CD4-positive, CD25-positive, alpha-beta regulatory T cell (primary cell): ENCODE measurements at places on chromosomes 2 and 18. TPM values are rescaled to one million over a fixed set of nuclear protein-coding genes. Genes with fewer than 3 reads are reported as not detected.

- peaks cover 15% of the 10 kb centered on the region for H3K27me3 ChIP-seq
- no peaks in the 10 kb centered on the region for H3K36me3 ChIP-seq
- H3K4me1 ChIP-seq, result peaks cover 9% of the 10 kb centered on the region
- no peak overlapping the region for H3K27ac ChIP-seq
These were observed 6.8 kb upstream of the CYP26B1 start for GRCh38 chr2:72154386-72154975.

DNA sequence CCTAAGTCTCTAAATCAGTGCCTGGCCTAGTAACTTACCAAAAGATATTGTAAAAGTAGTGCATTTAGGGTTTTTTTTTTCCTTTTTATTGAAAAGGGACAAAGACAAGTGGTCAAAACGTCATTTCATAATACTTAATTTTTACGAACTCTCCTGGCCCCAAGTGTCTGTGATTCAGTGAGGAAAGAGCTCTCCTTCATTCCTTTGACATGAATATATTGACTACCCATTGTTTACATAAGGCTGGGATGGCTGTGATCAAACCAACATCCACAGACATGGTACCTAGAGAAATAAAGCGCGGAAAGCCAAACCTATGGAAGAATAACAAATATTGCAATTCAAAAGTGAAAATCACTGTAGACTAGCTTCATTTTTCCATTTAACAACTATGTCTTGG, 198.4 kb downstream of the BABAM2 start:
- no peaks in the 10 kb centered on the region for H3K27me3 ChIP-seq
- no peak for DNase-seq
- no peak overlapping the region for H3K4me3 ChIP-seq
- no peaks in the 10 kb centered on the region for H3K4me1 ChIP-seq

DNA sequence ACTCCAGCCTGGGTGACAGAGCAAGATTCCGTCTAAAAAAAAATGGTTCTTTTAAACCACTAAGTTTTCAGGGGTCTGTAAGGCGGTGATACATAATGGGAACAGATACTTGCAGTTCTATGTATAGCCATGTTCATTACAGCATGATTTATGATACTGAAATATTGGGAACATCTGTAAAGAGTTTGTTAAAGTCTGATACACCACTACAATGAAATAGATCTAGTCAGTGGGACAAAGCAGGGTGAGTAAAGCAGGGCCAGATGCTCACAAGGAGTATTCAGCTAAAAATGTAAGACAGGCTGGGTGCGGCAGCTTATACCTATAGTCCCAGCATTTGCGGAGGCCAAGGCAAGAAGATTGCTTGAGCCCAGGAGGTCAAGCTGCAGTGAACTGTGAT, 6.2 kb upstream of the ING5 start:
- peaks cover 6% of the 10 kb centered on the region for H3K36me3 ChIP-seq
- H3K4me3 ChIP-seq, result no peak overlapping the region
- H3K27ac ChIP-seq, result no peak overlapping the region
- no peaks in the 10 kb centered on the region for H3K27me3 ChIP-seq

GRCh38 chr2:189002079-189002478, 27.9 kb downstream of the COL3A1 start:
- no peaks in the 10 kb centered on the region for H3K4me1 ChIP-seq
- H3K36me3 ChIP-seq, result no peaks in the 10 kb centered on the region
- H3K27ac ChIP-seq, result no peak overlapping the region

DNA sequence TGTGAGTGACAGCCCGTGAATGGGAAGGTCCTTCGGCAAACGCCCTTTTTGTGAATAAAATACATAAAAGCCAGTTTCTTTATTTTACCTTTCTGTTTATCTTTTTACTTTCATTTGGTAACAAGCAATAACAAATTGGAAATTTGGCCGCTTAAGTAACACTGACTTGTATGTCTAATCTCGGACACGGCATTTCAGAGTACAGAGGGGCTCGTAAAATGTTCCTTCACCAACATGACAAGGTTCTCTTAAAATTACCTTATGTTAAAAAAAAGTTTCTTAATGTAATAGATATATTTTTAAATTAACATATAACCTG, 558 bp upstream of the NEMP2 start:
- peak overlapping the region; percentile 86 for H3K4me3 ChIP-seq
- DNase-seq, result no peak
- peak overlapping the region; percentile 96 for H3K27ac ChIP-seq
- no peaks in the 10 kb centered on the region for H3K36me3 ChIP-seq
- peaks cover 53% of the 10 kb centered on the region for H3K4me1 ChIP-seq

GRCh38 chr2:66058675-66059074, 376.2 kb upstream of the MEIS1 start:
- H3K4me1 ChIP-seq, result no peaks in the 10 kb centered on the region
- no peak overlapping the region for H3K4me3 ChIP-seq
- H3K27me3 ChIP-seq, result no peaks in the 10 kb centered on the region
- no peaks in the 10 kb centered on the region for H3K36me3 ChIP-seq
- no peak overlapping the region for H3K27ac ChIP-seq

DNA sequence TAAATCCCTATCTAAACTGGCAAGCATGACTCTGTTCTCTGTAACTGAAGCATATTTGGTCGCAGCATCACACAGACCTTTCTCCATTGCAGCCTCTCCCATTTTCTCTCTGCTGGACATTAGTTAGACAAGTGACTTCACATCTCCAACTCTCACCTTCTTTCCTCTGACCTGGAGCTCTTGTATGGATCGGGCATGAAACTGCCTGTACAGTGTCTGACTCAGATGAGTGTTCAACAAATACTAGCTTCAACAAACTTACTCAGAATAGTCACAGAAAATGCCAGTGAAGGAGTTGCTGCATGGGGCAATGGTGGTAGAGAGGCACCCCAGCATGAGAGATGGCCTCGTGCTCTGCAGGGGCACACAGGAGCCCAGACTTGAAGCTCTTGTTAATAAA, 104.7 kb upstream of the COPS8 start:
- H3K4me3 ChIP-seq, result no peak overlapping the region
- no peaks in the 10 kb centered on the region for H3K4me1 ChIP-seq
- H3K27me3 ChIP-seq, result peaks cover 4% of the 10 kb centered on the region
- DNase-seq, result no peak

GRCh38 chr2:168216351-168217005, 30.9 kb downstream of the STK39 start:
- H3K27ac ChIP-seq, result no peak overlapping the region
- H3K36me3 ChIP-seq, result no peaks in the 10 kb centered on the region
- H3K4me1 ChIP-seq, result peaks cover 10% of the 10 kb centered on the region
- H3K4me3 ChIP-seq, result no peak overlapping the region
- H3K27me3 ChIP-seq, result no peaks in the 10 kb centered on the region
- DNase-seq, result no peak

DNA sequence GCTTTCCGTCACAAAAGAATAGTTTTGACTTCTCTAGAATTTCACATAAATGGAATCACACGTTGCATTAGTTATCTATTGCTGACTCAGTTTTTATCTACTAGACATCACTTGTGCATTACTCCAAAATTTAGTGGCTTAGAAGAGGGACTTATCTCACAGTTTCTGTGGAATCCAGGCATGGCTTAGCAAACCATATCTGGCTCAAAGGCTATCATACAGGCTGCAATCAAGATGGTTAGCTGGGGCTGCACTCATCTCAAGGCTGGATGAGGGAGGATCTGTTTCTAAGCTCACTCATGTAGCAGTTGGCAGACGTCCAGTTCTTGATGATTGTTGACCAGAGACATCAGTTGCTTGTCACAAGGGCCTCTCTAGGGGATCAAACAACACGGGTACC, 6.6 kb upstream of the DSC3 start:
- H3K4me1 ChIP-seq, result no peaks in the 10 kb centered on the region
- no peaks in the 10 kb centered on the region for H3K27me3 ChIP-seq
- H3K36me3 ChIP-seq, result no peaks in the 10 kb centered on the region
- no peak for DNase-seq
- H3K27ac ChIP-seq, result no peak overlapping the region

DNA sequence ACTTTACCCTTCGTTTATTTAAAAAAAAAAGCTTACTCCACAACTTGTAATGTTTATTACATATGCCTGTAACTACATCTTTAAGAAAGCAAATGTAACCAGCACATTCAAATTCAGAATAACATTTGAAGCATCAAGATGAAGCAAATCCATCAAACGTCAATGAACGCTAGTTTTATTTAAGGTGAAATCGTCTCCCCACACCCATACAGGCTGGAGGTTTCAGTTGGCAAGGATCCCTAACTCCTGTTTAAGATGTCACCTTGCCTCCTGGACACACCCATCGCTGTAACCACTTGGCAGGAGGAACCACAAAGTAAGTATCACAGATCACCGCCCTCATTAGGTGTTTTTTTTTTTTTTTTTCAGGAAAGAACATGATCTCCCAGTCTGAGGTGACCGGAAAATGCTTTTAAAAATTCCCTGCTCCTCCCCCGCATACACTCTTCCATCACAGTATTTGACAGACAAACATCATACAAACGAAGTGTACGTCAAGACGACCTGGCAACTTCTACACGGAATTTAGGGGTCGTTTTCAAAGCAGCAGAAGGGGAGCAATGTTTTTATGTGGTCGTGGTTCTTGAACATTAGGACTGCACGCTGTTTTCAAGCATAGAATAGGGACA, 19.7 kb upstream of the STPG4 start:
- no peaks in the 10 kb centered on the region for H3K27me3 ChIP-seq
- H3K27ac ChIP-seq, result peak overlapping the region; percentile 100
- H3K36me3 ChIP-seq, result peaks cover 9% of the 10 kb centered on the region

- H3K4me3 ChIP-seq, result no peak overlapping the region
- no peak overlapping the region for H3K27ac ChIP-seq
- DNase-seq, result no peak
- H3K36me3 ChIP-seq, result no peaks in the 10 kb centered on the region
These were observed 21.6 kb downstream of the EFEMP1 start for GRCh38 chr2:55901941-55902340.

DNA sequence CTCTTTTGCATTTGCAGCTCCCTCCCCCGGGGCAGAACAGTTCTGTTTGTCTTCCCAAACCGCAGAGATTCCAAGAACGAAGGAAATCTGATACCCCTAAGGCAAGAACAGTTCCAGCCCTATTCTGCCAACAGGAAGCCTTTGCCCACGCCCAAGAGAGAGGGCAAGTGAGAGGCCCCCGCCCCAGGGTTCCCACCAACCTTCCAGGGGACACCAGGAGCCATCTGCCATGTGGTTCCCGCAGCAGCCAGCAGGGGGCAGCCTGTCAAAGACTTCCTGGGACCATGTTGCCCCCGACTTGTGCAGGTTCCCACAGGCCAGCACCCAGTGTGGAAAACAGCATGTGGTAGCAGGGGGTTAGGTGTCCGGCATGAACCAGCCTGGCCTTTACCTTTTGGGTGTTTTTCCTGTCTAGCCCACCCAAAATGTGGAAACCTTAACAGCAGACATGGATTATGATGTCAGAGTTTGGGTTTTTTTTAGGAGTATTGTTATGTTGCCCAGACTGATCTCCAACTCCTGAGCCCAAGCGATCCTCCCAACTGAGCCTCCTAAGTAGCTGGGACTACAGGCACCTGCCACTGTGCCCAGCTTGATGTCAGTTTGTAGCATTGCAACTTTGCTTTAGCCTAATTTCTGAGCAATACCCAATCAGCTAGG, 21.7 kb upstream of the EFHD1 start:
- no peak overlapping the region for H3K4me3 ChIP-seq
- no peaks in the 10 kb centered on the region for H3K36me3 ChIP-seq
- DNase-seq, result peak; percentile 41
- no peak overlapping the region for H3K27ac ChIP-seq

- no peaks in the 10 kb centered on the region for H3K36me3 ChIP-seq
- no peak overlapping the region for H3K4me3 ChIP-seq
- H3K27me3 ChIP-seq, result peaks cover 5% of the 10 kb centered on the region
- no peak for DNase-seq
These were observed 135.5 kb downstream of the NDUFA10 start for GRCh38 chr2:239889641-239890121.

- no peaks in the 10 kb centered on the region for H3K36me3 ChIP-seq
- H3K4me1 ChIP-seq, result no peaks in the 10 kb centered on the region
- H3K27ac ChIP-seq, result no peak overlapping the region
These were observed 48.5 kb downstream of the IL1R2 start for GRCh38 chr2:102040229-102040628.

DNA sequence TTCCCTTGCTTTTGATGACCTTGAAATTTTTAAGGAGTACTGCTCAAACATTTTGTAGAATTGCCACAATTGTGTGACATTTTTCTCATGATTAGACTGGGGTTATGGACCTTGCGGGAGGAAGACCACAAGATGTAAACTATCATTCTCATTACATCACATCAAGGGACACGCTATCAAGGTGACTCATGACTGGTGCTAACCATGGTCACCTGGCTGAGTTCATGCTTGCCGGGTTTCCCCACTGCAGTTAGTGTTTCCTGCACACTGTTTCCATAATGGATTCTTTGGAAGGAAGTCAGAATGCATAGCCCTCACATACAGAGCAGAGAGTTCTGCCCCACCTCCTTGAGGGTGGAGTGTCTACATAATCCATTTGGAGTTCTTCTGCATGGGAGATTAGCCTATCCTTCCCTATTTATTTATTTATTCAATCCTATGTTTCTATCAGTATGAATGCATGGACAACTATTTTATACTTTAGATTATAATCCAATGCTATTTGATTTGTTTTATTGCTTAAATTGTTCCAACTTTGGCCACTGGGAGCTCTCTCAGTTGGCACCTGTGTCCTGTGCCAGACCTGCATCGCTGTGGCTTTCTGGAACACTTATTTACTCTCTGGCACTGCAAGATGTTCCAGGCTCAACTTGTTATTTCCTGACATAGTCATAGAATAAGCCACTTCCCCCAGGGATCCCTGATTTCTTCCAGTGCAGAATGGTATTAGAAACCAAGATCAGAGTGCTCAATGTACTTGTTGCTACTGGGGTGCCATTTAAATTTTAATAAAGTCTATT, 6.0 kb downstream of the MC2R start:
- no peaks in the 10 kb centered on the region for H3K4me1 ChIP-seq
- no peak overlapping the region for H3K27ac ChIP-seq
- H3K36me3 ChIP-seq, result no peaks in the 10 kb centered on the region
- no peaks in the 10 kb centered on the region for H3K27me3 ChIP-seq
- DNase-seq, result no peak
- no peak overlapping the region for H3K4me3 ChIP-seq

DNA sequence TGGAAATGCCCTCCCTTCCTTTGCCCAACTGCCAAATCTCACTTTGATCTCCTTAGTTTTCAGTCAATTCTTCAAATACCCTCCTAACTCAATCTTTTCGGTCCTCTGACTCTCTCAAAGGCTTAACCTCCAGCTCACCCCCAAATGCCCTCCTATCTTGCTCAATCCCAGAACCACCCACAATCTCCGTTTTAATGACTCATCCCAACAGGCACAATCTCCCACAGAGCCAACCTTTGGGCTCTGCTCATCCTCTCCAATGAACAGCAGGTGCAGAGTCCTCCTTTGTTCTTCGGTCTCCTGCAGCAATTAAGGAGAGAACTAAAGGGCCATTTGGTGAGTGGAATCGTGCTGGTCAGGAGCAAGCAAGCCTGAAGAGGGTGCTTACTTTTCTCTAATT, 366.1 kb upstream of the CRIM1 start:
- H3K36me3 ChIP-seq, result no peaks in the 10 kb centered on the region
- H3K4me3 ChIP-seq, result no peak overlapping the region
- no peaks in the 10 kb centered on the region for H3K4me1 ChIP-seq
- no peak overlapping the region for H3K27ac ChIP-seq
- DNase-seq, result no peak

PROM2 gene
- 0.47 TPM for total RNA-seq

BMP10 gene
- 0.57 TPM for total RNA-seq

TTC21B gene
- 31.2 TPM for total RNA-seq

GAL3ST2 gene
- 1.1 TPM for total RNA-seq

ITM2C gene
- total RNA-seq, result 29.3 TPM

ADRA2B gene
- 1.0 TPM for total RNA-seq
